ENCODE measurements at places on chromosomes 16 and 17. TPM values are rescaled to one million over a fixed set of nuclear protein-coding genes. Genes with fewer than 3 reads are reported as not detected.

Gene GNGT2
- 2.8 TPM for total RNA-seq

Gene PTGES3L
- not detected for total RNA-seq

Gene KRTAP4-1
- not detected for total RNA-seq

Gene SLC16A6
- total RNA-seq = 0.20 TPM

Gene GPR179
- not detected for total RNA-seq

Gene CCL4L2
- not detected for total RNA-seq

Gene TBC1D3
- not detected for total RNA-seq

Gene MYL11
- not detected for total RNA-seq

Gene CEMP1
- total RNA-seq = not detected

Gene CCL8
- not detected for total RNA-seq

Gene TMC7
- 1.5 TPM for total RNA-seq

Gene C17orf78
- total RNA-seq = not detected

Gene OTOA
- not detected for total RNA-seq

Gene BRIP1
- total RNA-seq = 7.3 TPM

Gene LITAFD
- total RNA-seq = not detected

Gene SRP68
- total RNA-seq = 33.5 TPM
